ENCODE measurements at places on chromosomes 7 and 10.

DNA sequence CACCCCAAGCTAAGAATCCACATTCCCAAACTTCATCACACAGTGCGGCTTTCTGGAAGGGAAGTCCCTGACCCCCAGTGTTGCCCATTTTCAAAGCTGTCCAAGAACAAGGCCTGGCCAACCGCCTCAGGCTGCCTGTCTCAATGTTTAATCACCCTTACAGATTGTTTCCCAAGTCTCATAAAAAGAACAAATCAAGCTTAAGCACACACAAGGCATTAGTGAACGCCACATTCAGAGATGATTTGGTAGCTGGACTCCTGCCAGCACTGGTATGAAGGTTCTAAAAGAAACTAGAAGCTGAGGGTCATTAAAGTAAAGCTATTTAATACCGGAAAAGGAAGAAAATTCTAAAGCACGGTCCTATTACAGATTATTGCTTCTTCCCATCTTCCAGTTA, 35.6 kb downstream of the C10orf90 start:
- DNase-seq: peak; percentile 37

DNA sequence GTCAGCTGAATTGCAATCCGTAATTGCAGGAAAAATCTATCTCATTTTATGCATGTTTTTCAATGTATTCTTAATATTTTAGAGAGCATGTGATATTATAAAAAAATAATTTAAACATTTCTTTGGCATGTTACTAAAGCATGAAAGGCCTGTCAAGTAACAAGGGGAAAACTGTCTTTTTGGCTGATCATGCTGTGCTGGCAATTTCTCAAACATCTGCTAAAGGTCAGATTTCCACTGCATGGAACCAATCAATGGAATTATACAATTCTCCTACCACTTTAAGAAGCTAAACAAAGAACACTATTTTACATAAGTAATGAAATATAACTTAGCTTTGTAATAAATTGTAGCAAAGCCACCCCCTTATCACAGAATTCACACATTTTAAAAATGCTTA, 49.4 kb downstream of the JMJD1C start:
- peak; percentile 15 for DNase-seq

DNA sequence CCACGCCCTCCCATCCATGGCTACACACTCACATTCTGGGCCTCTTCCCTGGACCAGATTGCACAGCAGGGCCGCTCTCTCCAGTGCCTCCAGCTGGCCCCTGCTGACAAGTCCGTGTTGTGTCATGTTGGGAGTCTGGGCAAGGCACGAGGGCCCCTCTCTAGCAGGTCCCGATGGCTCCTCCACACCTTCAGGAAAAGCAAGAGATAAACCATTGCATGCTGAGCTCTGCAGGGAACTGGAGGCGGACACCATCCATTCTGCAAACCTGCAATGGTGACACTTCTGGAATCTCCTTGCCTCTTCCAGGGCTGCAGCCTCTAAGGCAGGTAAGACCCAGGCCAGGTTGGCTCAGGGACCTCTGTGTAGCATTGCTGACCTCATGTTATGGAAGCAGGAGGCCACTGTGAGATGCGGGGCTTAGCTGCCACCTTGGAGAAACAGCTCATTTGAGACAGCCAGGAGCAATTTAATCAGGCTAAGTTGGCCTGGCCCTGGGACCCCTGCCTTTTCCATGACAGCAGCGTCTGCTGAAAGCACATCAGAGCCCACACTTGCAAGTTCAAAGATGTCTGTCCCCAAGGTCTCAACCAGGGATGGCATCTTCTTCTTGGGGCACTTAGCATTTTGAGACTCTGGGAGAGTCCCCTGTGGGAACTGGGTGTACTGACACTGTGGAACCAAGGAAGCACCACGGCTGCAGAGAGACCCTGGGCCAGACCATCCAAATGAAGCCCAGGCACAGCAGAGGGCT, 34.2 kb upstream of the LEP start:
- no peak for DNase-seq

DNA sequence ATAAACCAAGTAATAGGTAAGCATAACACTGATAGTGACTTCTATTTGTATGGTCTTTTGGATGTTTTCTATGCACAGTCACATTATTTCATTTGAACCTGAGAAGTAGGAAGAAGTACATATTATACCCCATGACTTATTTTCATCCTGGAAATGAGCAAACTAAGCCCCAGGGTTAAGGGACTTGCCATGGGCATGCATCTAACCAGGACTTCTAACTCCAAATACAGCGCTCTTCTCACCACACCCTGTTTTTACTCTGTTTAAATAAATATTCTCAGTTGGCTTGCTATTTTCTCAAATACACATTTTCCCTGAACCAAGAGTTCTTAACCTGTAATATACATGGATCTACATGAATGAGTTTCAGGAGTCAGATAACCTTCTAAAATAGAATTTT, 16.3 kb downstream of the GNG11 start:
- DNase-seq: no peak

DNA sequence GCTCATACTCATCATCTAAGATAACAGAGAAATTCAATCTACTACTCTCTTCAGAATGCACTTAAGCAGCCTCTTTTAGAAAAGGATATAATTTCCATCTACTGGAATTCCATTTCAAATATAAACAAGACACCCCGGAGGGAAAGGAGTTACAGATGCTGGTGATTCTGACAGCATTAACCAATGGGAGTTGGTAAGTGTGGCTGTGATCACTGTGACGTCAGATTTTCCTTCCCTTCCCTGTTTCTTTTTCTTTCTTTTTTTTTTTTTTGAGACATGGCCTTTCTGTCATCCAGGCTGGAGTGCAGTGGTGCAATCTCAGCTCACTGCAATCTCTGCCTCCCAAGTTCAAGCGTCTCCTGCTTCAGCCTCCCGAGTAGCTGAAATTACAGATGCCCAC, 106.6 kb downstream of the ACTR3B start:
- no peak for DNase-seq

DNA sequence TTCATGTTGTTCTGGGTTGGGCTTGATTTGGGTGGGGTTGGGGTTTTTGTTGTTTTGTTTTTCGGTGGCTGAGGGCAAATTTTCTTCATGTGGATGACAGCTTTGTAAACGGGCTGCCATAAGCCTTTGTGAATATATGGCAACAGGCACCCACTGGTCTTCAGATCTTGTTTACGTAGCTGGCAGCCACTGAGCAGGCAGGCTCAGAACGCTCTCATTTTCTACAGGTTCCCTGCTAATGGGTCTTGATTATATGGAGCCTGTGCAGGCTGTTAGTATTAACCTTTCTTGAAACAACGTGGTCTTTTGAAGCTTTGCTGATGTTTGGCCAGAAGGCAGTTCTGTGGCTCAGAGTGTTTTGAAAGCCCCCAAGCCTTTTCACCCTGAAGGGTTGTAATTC, 199.7 kb downstream of the TNS3 start:
- DNase-seq: no peak

GRCh38 chr10:61486251-61486650, 33.1 kb upstream of the TMEM26 start:
- DNase-seq: no peak

GRCh38 chr10:24849051-24849450, 103.4 kb downstream of the PRTFDC1 start:
- no peak for DNase-seq

GRCh38 chr7:74344132-74344496, 54.9 kb downstream of the CLIP2 start:
- peak; percentile 37 for DNase-seq

- DNase-seq: no peak
Observed at GRCh38 chr10:75599875-75600648, 168.6 kb downstream of the LRMDA start.

DNA sequence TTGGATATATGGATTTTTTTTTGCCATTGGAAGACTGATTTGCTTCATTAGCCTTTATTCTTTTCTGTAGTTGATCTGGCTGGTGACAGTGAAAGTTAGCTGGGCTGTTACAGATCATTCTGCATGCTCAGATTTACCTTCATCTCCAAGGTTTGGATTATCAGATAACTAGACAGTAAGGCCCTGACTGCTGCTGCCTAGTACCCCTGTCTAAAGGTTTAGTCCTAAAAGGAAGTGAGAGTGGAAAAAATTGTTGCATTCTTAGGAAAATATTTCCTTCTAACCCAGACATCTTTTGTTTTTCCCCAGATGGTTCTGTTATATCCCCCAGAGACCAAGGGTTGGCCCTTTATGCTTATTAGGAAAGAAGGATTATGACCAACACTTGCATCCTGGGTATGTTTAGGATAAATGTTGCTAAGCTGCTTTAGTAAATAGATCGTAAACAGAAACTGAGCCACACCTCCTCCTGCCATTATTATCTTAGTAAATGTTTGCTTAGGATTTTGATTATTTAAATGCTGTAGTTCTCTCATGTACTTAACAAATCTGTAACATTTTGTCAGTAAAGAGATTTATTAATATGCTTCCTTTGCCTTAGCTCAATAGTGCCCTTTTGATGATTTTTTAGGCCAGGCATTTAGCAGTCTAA, 44.4 kb downstream of the MCU start:
- peak; percentile 15 for DNase-seq

DNA sequence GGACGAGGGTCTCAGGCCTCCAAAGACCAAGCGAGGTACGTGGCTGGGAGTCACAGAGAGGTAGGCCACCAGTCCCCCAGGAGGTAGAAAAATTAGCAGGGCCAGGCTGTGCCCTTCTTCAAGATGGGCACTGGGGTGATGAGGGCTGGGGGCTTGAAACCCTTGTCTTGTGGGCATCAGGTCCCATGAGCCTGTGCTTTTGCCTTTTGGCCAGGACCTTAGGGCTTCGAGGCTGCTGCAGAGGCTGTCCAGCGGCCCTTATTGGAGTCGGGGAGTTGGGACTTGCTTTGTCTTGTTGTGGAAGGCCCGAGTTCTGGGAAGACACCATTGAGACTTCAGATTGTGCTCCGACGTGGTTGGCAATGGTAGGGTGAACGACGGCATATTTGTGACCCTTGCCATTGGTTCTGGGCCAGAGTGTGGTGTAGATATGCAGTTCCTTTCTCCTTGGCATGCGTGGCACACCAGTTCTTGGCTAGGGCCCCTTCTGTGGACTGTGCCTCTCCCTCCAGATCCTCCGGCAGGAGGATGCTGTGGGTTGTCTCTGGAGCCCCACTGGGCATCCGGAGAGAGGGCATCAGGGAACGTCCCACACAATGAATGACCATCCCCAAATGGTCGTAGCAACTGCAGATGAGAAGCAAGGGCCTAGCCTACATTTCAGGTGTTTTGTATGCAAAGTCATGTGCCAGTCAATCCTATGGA, 931 bp downstream of the SH2D4B start:
- no peak for DNase-seq

- no peak for DNase-seq
Observed at GRCh38 chr10:1611936-1612550, 125.3 kb downstream of the ADARB2 start.

- DNase-seq: peak; percentile 36
Observed at GRCh38 chr7:151539088-151539671, 19.5 kb upstream of the RHEB start.

DNA sequence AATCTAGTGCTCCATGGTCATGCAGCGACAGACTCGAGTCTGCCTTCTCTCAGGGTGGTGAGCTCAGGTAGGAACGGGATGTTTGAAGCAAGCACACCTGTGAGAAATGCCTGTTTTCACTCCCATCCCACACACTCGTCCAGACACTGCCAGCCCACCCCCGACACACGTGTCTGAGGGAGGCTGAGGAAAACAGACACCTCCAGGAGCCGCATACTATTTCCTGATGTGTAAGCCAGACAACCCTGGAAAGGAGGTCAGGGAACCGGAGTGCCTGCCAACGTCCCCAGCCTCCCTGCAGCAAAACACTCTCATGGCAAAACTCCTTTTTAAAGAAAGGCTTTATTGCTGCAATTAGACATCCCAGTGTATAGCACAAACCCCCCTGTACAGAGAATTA, 80.2 kb downstream of the ALOX5 start:
- no peak for DNase-seq

- no peak for DNase-seq
Observed at GRCh38 chr10:98555021-98555619, 108.4 kb upstream of the HPS1 start.

DNA sequence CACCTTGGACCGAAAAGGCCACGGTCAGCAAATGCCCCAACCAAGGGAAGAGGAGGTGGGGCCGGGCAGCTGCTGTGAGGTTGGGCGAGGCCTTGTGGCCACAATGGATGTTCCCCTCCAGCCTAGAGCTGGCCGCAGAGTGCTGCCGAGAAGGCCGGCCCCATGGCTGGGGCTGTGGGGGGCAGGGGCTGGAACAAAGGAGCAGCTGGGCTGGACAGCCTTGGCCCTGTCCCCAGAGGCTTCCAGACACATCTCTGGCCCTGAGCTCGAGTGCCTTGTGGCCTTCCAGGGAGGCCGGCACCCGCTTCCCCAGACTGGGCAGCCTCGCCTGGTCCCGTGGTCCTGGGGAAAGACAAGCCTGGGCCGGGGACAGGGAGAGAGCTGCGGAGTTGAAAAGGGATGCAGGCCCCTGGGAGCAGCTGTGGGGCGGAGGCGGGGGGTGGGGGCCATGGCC, 88.0 kb downstream of the PDGFA start:
- DNase-seq: no peak

DNA sequence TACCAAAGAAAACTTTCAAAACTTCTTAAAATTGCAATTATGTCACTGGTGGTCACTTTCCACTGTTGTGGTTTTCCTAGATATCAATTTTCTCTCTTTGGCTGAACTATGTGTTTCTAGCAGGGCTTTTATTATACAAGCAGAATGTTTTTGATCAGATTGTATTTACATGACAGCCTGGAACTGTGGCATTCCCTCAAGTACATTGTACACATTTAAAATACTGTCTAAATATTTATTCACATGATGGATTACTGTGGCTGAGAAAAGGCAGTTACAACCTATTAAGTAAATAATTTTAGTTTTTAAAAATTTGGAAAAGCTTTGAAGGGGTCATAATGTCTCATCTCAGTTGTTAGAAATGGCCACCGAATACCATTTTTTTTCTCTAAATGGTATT, 231.9 kb upstream of the PPP1R3A start:
- no peak for DNase-seq

DNA sequence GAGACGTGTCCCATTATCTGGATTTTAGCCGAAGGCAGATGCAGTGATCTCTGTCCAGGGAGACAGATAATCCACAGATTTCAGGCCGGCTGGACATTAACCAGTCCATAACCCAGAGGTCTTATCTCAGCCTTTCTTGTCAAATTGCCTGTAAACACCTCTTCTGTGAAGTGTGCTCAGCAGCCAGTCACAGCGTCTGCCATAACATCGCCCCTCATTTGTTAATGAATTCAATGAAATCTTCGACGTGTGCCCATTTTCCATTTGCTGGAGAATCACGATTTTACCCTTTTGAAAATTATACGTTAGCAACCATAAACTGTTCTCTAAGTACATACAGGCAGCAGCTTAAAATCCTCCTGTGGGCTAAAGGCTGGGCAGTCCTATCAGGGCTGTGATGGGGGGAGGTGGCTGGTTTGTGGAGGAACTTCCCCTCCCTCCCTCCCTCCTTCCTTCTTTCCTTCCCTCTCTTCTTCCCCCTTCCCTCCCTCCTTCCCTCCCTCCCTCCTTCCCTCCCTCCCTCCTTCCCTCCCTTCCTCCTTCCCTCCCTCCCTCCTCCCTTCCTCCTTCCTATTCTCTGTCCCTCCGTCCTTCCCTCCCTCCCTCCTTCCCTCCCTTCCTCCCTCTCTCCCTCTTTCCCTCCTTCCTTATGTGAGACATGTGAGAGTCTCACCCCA, 26.6 kb upstream of the FAM20C start:
- DNase-seq: no peak
